ENCODE measurements at places on chromosomes 13 and 19.

DNA sequence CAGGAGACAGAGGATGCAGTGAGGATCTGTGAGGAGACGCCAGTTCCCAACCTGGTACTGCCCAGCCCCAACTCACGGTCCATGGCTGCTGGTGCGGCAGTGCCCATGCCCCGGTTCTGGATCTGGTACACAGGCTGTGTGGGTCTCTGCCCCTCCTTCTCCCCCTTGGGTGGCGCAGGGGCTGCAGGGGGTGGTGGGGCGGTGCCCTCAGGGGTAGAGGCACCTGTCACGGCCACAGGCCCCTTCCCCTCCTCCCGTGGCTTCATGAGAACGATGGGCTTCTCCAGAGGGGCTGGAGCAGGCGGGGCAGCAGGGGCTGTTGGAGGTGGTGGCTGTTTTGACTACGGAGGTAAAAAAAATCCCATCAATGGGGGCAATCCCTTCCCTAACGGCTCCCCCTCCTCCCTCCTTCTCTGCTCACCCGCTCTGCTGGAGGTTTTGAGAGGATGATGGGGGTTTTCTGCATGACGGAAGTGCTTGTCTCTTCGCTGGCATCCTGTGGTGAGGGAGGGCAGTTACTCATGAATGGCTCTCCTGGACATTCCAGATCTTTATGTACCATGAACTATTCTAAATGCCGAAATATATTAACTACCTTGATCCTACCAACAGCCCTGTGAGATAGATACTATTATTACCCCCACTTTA lies 7.1 kb downstream of the SMG9 start:
- no peaks in the 10 kb centered on the region for H3K36me3 ChIP-seq
- H3K27ac ChIP-seq = no peak overlapping the region
- no peaks in the 10 kb centered on the region for H3K27me3 ChIP-seq

DNA sequence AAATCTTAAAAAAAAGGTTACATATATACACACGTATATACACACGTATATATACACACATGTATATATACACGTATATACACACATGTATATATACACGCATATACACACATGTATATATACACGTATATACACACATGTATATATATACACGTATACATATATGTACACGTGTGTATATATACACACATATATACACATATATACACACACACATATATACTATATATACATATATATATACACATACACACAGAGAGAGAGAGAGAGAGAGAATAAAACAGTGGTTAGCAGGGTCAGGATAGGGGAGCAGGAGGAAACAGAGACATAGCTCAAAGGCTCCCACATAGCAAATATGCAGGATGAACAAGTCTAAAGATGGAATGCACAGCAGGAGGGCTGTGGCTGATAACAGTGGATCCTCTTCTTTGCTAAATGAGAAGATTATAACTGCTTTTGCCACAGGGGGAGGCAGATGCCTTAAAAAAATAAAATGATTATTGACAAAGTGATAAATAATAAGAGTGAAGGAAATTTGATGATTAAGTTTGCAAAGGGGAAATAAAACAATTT lies 714.5 kb downstream of the UQCRFS1 start:
- H3K27me3 ChIP-seq = no peaks in the 10 kb centered on the region
- no peaks in the 10 kb centered on the region for H3K36me3 ChIP-seq
- no peak overlapping the region for H3K4me3 ChIP-seq
- no peak for DNase-seq
- peaks cover 22% of the 10 kb centered on the region for H3K4me1 ChIP-seq
- no peak overlapping the region for H3K27ac ChIP-seq

- peaks cover 8% of the 10 kb centered on the region for H3K4me1 ChIP-seq
- no peaks in the 10 kb centered on the region for H3K36me3 ChIP-seq
- H3K4me3 ChIP-seq = no peak overlapping the region
- no peak for DNase-seq
Observed at GRCh38 chr19:52603558-52604207, 33.6 kb downstream of the ZNF701 start.

- no peak overlapping the region for H3K27ac ChIP-seq
- no peak for DNase-seq
- peaks cover 31% of the 10 kb centered on the region for H3K36me3 ChIP-seq
- no peaks in the 10 kb centered on the region for H3K27me3 ChIP-seq
- no peak overlapping the region for H3K4me3 ChIP-seq
- H3K4me1 ChIP-seq = no peaks in the 10 kb centered on the region
Observed at GRCh38 chr13:110662777-110663443, 43.0 kb downstream of the CARS2 start.

DNA sequence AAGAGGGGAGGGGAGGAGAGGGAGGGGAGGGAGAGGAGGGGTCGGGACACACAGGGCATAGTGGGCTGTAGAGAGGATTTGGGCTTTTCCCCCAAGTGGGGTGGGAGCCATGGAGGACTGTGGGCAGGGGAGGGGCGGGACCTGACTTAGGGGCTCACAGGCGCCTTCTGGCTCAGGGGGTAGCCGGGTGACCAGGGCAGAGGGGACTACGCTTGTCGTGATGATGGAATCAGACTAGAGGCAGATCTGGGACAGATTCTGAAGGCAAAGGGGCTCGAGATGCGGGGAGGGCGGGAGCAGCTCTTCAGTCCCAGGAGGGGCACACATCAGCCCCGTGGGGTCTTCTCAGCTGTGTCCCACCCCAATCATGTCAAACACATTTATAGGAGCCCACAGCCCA lies 13.5 kb downstream of the NDUFA11 start:
- H3K27me3 ChIP-seq = no peaks in the 10 kb centered on the region
- H3K27ac ChIP-seq = no peak overlapping the region
- H3K4me1 ChIP-seq = peaks cover 8% of the 10 kb centered on the region
- no peak overlapping the region for H3K4me3 ChIP-seq
- H3K36me3 ChIP-seq = no peaks in the 10 kb centered on the region

DNA sequence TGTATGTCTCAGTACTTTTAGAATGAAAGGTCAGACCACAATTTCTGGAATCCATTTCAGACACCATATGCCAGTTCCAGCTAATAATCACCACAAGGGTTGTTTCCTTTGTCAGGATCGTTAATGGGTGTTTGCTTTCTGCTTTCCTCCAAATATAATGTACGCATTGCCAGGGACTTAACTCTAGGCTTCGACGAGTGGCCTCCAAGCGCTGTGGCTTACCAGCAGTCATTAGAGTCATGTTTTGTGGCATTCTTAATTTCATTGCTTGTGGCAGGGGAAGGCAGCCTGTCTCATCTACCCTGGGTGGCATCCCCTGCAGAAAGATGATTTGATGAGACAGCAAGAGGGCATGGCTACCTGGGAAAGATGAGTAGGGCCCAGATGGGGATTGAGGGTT lies 22.5 kb downstream of the SAFB start:
- DNase-seq = no peak
- H3K4me1 ChIP-seq = no peaks in the 10 kb centered on the region
- H3K27me3 ChIP-seq = no peaks in the 10 kb centered on the region

GRCh38 chr13:39892721-39893685 lies 237.5 kb downstream of the COG6 start:
- no peaks in the 10 kb centered on the region for H3K27me3 ChIP-seq
- H3K27ac ChIP-seq = no peak overlapping the region
- no peak for DNase-seq
- no peaks in the 10 kb centered on the region for H3K36me3 ChIP-seq
- H3K4me3 ChIP-seq = no peak overlapping the region

All from neural progenitor cell (in vitro differentiated cells).